ENCODE measurements at places on chromosomes 1 and 21.

DNA sequence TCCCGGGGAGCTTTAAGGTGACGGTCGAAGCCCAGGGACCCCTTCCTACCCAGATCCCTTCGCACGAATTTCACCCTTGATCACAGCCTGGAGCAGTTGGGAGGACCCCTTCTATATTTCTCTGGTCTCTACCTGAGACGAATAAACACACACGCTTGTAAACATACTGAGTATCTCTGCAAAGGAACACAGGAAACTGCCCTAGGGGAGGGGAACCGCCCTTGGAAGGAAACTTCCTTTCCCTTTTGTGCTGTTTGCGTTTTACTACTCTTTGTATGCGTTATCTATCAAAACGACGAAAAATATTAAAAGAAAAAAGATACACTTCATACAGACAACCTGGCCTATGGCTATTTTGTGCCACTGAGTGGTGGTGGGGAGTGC lies 750 bp downstream of the NECAP2 start:
- DNase-seq, result no peak

- no peak for DNase-seq
These were observed 453.0 kb downstream of the LRRIQ3 start for GRCh38 chr1:73744985-73745384.

DNA sequence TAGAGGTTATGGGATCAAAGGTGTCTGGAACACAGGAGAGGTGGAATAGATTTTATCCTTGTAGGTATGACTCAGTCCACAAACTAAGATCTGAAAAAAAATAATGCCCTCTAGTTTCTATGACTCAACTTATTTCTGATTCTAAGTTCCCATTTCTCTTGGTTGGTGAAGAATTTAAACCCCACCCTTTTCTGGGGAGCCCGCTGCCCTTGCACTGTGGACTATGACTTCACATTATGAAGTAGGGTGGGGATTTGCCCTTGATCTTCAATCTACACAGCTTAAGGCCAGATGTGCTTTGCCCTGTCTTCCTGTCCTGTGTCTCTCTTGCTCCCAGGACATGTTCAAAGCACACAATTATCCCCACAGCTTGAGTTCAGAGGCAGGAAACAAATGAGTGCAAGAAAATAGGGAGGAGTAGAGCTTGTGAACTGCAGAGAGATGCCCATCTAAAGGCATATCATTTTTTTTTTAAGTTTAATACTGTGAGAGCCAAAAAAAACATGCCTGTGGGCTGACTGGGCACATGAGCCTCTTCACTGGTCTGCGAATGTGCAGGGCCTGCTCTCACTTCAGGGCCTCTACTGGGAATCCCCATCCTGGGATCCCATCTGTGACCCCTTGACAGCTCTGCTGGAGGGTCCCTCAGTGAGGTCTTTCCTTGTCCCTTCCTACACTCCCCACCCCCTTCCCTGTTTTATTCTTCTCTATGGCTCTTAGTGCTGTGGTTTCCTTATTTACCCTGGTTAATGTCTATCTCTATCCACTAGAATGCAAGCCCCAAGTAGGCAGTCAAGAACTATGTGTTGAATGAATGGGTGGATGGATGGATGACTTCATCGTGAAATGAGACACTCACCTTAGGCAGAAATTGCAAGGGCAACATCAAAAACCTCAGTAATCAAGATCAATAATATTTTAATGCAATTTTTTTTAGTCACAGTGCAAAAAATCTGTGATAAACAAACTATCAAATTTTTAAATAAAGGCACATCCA lies 61.5 kb downstream of the CD58 start:
- DNase-seq, result no peak

GRCh38 chr1:89833183-89834082 lies 12.6 kb downstream of the LRRC8D start:
- DNase-seq, result no peak

GRCh38 chr1:40887012-40887378 lies 24.8 kb upstream of the CITED4 start:
- DNase-seq, result no peak

GRCh38 chr21:35801391-35801790 lies 258.9 kb downstream of the SETD4 start:
- no peak for DNase-seq

- no peak for DNase-seq
These were observed 79.0 kb downstream of the PTPN14 start for GRCh38 chr1:214472364-214472763.

DNA sequence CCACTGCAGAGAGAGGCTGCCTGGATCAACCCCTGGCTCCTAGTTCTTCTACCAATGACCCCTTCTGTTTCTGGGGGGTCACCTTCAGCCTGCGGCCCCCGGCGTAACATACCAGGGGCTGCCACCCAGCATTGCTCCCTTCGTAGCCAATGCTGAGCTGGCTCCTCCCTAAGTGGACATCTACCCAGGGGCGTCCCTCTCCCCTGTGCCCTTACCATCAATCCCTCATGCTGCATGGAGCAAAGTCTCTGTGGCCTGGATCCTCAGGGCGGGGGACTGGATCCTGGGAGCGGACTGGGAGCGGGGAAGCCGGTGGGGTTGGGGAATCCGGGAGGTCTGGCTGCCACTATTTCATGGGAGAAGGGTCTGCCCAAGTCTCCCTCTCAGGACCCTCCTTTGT lies 28.6 kb downstream of the TRIM67 start:
- no peak for DNase-seq

DNA sequence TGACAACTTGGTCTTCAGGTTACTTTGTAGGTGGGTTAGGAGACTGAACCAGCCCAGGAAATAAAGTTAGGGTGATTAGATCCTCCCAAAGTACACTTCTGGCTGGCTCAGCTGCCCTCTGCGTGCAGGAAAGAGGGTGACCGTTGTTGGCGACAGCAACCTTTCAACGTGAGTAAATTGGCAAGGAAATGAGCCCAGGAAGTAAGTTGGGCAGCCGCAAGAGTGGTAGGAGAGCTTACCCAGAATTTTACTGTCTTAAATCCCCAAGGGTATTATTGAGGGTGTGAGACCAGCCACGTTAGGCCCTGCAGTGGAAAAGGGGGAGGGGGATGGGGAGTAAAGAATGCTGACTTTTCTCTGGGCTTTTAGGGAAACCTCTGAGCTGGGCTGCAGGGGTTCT lies 1.6 kb downstream of the TENT5C start:
- no peak for DNase-seq

All from effector CD8-positive, alpha-beta T cell (primary cell).